AG10803 (cell line): ENCODE measurements at places on chromosomes 13 and 19.

GRCh38 chr13:44172281-44172810, 201.3 kb upstream of the SERP2 start:
- peak; percentile 5 for DNase-seq

DNA sequence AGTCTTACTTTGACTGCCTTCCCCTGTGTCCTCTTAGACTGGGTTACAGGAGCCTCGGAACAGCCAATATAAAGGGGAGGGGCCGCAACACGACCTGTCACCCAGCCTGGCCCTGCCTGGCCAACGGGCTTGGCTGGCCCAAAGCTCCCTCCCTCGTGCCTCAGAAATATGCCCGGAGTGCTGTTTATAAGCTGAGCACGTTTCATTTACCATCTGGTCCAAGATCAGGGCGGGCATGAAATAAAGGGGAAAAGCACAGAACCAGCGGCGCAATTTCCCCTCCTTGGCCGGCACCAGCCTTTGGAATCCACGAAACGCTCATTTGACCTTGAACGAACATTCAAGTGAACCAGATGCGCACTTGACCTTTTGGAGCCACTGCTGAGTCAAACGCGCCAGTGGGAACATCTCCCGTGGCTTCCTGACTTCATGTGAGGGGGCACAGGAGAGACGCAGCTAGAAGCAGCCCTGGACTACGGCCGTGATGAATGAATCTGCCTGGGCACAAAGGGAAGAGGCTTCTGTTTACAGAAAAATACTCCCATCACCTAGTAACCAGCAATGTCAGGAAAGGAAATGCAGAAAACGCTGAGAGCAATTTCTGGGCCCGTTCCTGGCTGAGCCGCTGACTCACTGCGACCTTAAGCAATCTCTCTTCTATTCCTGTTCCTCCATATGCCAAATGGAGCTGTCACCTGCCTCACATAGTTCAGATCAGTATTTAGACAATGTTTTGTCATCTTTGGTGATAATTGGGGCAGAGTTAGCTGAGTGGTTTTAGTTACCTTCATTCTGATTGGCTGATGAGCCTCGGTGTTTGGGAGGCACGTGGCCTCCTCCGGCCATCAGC, 53.3 kb downstream of the RFX2 start:
- DNase-seq: peak; percentile 99

DNA sequence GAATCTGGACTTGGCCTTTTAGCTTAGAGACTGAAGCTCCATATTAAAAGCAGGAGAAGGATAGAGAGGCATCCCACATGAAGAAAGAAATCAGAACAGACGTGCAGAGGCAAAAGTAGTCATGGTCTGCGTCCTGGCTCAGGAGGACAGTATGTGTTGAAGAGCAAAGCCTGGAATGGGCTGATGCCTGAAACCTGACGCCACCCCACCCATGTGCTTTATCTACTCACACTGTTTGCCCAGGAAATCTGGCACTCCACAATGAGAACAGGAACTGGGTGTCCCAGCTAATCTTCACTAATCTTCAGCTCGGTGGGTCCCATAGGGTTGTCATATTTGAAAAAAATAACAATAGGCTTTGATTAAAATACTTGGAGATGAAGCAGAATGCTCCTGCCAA, 549.0 kb upstream of the GPC6 start:
- no peak for DNase-seq

DNA sequence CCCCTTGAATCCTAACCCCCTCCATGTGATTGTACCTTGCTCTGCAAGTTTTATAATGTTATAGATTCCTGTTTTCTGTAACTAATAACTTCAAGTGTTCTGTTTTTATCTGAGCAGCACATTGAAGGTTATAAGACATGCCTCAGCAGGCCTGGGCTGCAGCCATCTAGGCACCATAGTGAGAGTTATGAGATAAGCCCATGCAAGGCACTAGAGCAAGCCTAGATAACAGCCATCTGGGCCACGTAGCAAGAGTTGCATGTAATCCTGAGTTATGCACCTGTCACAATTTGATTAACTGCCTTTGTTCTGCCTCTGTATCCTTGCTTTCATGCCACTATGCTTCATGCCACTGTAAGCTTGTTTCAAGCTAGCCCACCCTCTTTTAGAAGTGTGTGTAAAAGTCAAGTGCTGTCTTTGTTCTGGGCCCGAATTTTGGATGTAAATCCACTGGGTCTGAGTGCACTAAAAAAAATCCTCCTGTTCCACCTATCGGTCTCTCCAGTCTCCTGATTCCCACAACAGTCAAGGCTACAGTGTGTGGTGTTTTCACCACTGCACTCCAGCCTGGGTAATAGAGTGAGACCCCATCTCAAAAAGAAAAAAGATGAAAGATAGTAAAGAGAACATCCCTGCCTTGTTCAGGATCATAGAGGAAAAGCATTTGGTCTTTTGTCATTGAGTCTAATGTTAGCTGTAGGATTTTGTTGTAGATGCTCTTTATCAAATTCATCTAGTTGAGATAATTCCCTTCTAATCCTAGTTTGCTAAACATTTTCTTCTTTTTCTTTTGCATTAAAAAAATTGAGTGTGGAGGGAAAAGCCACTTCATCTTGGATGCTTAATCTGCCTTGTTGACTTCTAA, 16.0 kb upstream of the KBTBD6 start:
- DNase-seq: no peak

DNA sequence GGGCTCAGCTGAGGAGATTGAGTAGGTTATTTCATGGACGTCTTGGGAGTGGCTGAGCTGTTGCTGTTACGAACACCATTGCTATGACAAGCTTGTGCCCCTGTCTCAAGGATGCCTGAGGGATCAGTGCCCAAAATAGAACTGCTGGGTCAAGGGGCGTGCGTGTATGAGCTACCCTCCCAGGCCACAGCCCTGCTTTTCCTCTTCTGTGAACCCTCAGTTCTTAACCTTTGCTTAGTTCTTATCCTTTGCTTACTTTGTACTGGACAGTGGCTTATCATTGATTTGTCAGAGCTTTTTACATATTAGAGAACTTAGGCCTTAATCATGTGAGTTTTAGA, 9.0 kb downstream of the ARHGAP45 start:
- no peak for DNase-seq

GRCh38 chr19:54430306-54431254, 15.3 kb downstream of the TTYH1 start:
- DNase-seq: no peak

GRCh38 chr13:29969286-29969685, 118.9 kb upstream of the UBL3 start:
- peak; percentile 91 for DNase-seq

DNA sequence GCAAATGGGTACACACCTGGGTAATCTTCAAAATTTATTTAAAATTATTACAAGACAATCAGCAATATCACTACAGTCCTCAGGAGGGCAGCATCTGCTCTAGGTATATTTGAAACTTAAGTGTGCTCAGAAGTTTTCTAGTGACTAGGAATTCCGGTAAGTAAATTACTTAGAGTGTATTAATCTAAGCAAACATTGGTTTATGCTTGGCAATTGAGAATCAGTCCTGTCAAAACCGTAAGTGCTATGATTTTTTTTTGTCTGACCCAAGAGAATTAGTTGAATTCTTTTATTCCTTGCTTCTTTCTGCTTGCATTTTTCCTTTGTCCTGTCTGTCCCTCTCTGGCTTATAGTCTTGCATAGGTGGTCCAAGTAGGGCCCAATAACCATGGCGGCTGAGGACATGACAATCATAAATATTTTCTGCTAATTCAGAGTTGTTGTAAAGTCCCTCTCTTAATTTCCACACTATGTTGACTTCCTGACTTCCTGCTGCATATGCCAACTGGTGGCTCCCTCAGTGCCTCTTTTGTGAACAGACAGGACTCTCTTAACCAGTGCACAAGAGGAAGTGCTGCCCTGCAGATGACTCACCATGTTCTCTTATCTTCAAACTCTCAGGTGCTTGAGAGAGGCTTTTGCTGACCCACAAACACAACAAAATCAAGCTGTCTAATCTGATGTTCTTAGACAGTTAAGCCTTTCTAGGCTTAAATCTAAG, 82.2 kb downstream of the SLAIN1 start:
- peak; percentile 75 for DNase-seq

DNA sequence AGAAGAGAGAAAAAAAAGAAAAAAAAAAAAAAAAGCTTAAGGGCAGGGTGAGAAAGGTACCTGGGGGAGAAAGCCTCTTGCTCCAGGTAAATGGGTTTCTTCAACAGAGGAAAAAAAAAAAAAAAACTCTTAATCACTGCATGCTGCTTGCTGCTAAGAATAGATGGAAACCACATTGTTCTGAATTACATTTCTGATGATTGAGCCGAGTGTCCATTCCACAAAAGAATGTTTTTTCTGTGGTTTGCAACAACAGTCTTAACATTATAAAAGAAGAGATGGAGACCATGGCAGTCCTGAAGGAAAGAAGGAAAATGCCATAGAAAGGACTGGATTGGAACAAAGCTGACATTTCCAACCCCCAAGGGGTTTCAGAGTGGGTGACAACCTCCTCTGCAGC, 1312.7 kb downstream of the SLITRK1 start:
- DNase-seq: no peak

GRCh38 chr19:5983367-5983955, 5.5 kb upstream of the RANBP3 start:
- DNase-seq: peak; percentile 73

- DNase-seq: no peak
Measured at GRCh38 chr13:40588101-40588500, 78.3 kb downstream of the FOXO1 start.

DNA sequence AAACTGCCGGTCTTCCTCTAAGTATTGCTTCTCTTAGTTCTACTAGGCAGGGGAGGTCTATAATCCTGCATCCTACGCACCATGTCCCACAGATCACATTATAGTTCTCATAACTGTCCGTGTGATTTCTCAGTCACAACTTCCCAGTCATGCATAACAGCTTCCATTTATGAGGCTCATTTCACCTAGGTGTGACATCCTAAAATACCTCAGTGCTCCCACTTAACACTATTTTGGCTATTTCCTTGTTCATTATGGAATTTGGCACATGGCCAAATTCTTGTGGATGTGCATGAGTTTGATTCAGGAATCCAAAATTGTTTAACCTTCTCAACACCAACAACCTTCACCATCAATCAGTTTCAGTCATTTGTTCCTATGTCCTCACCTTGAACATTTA, 989.9 kb downstream of the OLFM4 start:
- no peak for DNase-seq

DNA sequence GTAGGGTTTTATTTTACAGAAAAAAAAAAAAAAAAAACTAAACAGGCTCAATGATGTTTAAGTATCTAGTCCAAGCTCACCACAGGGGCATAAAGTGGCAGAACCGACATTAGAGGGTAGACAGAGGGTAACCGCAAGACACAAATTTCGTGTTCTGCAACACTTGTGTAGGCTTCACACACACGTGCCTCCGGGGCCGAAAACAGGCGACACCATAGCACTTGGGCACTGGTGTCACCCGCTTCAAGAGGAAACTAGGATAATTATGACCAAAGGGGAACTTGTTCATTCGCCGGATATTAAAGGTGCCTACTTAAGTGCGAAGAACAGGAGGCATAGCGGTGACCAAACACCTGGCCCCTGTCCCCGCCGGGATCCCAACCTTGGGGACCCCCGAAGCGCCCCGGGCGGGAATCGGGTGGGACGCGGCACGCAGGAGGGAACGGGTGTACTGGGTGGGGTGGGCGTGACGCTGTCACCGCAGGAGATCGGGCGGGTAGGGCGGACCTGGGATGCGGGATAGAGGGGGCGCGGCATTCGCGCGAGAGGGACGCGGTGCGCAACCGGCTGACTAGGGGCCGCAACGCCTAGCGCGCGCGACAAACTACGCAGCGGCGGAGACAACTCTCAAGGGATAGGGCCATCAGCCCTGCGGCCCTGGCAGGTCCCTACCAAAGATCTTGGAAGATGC, 558 bp downstream of the MZT1 start:
- DNase-seq: peak; percentile 12

DNA sequence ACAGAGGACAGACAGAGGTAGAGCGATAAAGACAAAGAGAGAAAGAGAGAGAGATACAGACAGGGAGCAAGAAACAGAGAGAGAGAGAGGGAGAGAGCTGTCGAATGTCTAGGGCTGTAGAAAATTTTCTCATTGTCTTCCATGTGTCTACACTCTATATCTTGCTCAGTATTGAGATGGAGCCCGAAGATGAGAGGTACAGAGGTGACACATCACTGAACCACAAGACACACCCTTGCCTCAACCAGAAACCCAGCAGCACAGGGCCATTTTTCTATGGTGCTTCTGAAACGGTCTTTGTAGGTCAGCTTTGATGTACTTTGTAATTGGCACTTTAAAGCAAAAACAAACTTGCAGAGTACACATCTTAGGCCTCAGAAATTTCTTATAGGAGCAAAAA, 111.9 kb downstream of the KL start:
- DNase-seq: no peak

GRCh38 chr19:51742789-51743188, 8.9 kb downstream of the FPR1 start:
- DNase-seq: peak; percentile 92

DNA sequence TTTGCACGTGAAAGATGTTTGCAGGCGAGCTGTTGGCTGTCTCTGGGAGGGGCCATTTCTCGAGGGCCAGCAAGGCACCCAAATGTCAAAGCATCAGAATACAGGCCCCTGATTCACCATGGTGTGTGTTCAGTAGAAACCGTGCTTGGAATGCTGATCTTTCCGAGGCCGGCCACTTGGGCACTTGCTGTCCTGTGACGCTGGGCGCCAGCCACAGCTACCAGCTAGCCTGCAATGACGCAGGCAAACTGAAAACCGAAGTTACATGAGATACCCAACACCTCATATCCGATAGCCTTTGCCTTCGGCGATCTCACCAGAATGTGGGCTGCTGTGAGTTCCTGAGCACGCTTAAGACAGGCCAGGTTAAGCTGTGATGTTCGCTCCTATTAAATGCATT, 12.0 kb downstream of the THOP1 start:
- DNase-seq: no peak

GRCh38 chr19:46975925-46976782, 43.5 kb upstream of the NPAS1 start:
- DNase-seq: peak; percentile 100

GRCh38 chr19:38736413-38737280, 7.6 kb downstream of the CAPN12 start:
- DNase-seq: peak; percentile 19

DNA sequence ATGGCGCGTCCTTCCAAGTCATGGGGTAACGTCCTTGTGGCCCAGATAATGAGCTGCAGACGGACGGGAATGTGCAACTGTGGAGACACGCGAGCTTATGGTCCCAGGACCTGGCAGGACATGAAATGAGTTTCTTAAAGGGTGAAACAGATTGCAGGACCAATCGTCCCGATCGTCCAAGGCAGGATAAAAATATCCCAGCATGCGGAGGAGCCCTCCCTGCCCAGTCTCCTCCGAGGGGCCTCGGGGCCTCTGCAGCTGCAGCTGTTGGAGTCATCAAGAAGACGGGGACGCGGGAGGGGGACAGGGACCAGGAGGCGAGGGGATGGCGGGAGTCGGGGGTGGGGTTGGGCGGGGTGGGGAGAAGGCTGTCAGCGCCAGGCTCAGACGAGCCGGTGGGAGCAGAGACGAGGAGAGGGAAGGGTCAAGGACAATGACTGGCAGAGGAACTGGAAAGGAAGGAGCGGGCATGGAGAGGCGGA, 14.4 kb upstream of the GARIN5A start:
- peak; percentile 16 for DNase-seq

GRCh38 chr13:23754997-23755396, 134.2 kb downstream of the MIPEP start:
- DNase-seq: no peak

GRCh38 chr19:50708179-50708879, 11.3 kb downstream of the SHANK1 start:
- DNase-seq: no peak
